ENCODE measurements at places on chromosomes 7 and 10.

GRCh38 chr10:111273635-111274034, 196.8 kb downstream of the ADRA2A start:
- no peak for DNase-seq

DNA sequence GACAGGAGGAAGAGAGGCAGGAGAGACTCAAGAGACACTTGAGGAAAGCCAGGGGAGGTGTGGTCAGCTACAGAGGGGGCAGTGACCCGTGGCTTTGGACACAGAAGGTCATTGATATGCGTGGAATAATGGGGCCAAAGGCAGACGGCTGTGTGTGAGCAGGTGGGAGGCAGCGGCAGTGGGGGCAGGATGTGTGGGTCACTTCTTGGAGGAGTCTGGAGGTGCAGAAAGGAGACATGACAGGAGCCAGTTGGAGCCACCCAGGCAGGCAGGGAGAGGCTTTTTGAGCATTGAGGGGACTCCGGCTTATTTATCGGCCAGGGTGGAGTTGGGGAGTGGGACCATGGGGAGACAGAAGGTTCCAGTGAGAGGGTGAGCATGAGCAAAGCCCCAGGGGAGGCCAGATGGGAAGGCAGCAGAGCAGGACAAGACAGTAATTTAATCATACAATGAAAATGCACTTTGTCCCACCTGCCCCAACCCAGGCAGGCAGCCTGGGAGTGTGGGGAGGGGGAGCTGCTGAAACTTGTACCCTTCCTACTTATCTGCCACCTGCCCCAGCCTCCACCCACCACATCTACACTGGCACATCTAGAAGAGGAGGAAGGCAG, 5.0 kb downstream of the LDB3 start:
- DNase-seq, result no peak

GRCh38 chr7:158407581-158408317, 179.9 kb downstream of the PTPRN2 start:
- peak; percentile 25 for DNase-seq

DNA sequence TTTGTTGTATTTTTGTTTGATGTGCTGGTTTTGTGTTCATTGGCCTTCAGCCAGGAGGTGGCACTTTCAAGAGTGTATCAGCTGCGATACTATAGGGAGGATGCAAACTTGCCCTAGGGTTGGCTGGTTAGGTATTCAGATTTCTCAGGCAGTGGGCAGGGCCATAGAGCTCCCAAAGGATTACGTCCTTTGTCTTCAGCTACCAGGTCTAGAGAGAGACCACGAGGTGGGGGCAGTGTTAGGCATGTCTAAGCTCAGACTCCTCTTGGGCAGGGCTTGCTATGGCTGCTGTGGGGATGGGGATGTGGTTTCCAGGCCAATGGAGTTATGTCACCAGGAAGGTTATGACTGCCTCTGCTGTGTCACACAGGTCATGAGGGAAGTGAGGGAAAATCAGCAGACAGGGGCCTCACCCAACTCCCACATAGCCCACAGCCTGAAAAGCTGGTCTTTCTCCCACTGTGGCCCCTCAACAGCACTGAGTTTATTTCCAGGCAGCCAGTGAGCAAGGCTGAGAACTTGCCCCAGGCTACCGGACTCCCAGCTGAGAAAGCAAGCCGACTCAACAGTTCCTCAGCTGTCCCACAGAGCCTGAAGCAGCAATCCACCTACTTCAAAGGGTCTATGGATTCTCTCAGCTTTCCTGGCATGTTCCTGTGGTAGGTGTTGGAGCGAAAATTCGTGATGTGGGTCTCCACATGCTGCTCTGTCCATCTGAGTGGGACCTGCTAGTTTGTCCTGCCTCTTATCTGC, 227.4 kb upstream of the COBL start:
- DNase-seq, result no peak

DNA sequence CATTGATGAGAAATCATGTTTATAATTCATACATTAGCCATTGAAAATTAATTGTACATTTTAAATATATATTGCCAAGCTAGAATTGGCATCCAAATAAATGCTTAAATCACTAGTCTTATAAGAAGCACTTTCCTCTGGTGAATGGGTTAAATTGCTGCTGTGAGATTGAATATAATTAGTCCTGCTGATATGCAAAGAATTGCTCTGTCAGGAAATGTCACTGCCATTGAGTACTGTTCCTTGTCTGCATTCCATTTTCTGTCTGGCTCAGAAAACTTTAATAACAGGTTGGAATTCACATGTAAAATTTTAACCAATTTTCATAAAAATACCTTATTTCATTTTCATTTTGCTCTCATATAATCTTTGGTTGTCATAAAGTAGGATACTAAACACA, 589.1 kb downstream of the MAGI2 start:
- no peak for DNase-seq

GRCh38 chr7:68038621-68039314, 1042.1 kb downstream of the TYW1 start:
- peak; percentile 27 for DNase-seq

GRCh38 chr7:116671681-116672595, at the start of gene MET:
MET (plus strand) TSS chr7:116672196; CDS start chr7:116699085, 26,889 bp downstream.
- peak; percentile 92 for DNase-seq

- DNase-seq, result no peak
Measured at GRCh38 chr7:117164620-117165019, 158.2 kb downstream of the WNT2 start.
